PC-3 (cell line): ENCODE measurements at places on chromosomes 12 and 14. TPM values are rescaled to one million over a fixed set of nuclear protein-coding genes. Genes with fewer than 3 reads are reported as not detected.

Gene MDGA2
- total RNA-seq = 0.04 and 0.17 TPM in 2 replicates

Gene SLC6A13
- not detected in 2 replicates for total RNA-seq

- peaks cover 9% of the 10 kb centered on the region for H3K4me1 ChIP-seq
- no peaks in the 10 kb centered on the region for H3K27me3 ChIP-seq
- no peaks in the 10 kb centered on the region for H3K36me3 ChIP-seq
- no peak overlapping the region for H3K4me3 ChIP-seq
- H3K27ac ChIP-seq = no peak overlapping the region
- DNase-seq = no peak
These were observed 15.4 kb upstream of the PLEKHG3 start for GRCh38 chr14:64688811-64689281.

GRCh38 chr14:68014771-68015170 is 195.2 kb downstream of the RAD51B start:
- H3K4me1 ChIP-seq = peaks cover 35% of the 10 kb centered on the region
- H3K27me3 ChIP-seq = no peaks in the 10 kb centered on the region
- no peak overlapping the region for H3K27ac ChIP-seq

GRCh38 chr14:99426813-99427346 is 53.8 kb downstream of the SETD3 start:
- no peaks in the 10 kb centered on the region for H3K27me3 ChIP-seq
- no peak overlapping the region for H3K27ac ChIP-seq
- peaks cover 24% of the 10 kb centered on the region for H3K36me3 ChIP-seq
- no peaks in the 10 kb centered on the region for H3K4me1 ChIP-seq

GRCh38 chr12:26623136-26623535 is 209.9 kb downstream of the ITPR2 start:
- H3K27me3 ChIP-seq = no peaks in the 10 kb centered on the region
- peaks cover 17% of the 10 kb centered on the region for H3K4me1 ChIP-seq
- DNase-seq = peak; percentile 56
- H3K36me3 ChIP-seq = no peaks in the 10 kb centered on the region
- H3K27ac ChIP-seq = no peak overlapping the region

DNA sequence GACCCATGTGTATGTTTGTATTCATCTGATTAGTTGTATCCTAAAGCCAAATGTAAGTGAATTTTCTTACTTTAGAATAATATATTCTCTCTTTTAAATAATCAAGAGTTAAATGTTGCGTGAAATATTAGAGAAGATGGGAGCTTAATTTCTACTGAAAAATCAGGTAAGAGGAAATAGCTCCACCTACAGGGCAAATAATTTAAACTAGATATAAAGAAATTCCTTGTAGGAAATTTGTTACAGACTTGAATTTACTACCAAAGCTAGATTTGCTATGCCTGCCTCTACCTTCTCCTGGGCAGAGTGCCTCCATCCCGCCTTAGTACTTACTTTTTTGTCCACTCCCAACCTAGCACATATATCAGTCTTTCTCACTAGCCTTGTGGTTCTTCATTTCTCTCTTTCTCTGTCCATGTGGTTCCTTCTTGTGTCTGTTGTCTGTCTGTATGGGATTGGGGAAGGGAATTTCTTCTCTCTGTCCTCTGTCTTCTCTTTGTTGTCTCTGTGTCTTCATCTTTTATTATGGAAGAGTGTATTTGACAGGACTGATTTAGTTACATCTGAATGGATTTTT is 44.7 kb downstream of the PALS1 start:
- no peaks in the 10 kb centered on the region; the same call in 1 of the 2 replicates for H3K36me3 ChIP-seq
- no peak overlapping the region for H3K4me3 ChIP-seq
- H3K27me3 ChIP-seq = no peaks in the 10 kb centered on the region
- H3K4me1 ChIP-seq = no peaks in the 10 kb centered on the region
- peak; percentile 86 for DNase-seq

DNA sequence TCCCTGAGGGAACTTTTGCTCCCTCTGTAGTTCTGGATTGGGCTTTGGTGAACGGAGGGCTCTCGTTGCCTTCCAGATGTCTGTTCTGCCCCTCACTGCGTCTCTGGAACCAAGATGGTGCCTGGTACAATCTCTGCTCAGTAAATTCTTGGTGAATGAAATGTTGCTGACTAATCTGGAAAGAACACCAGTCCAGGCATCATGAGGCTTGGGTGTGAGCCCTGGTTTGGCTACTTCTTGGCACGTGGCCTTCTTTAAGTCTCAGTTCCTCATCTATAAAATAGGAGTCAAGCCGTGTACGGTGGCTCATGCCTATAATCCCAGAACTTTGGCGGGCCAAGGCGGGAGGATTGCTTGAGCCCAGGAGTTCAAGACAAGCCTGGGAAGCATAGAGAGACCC is 4.3 kb downstream of the HHIPL1 start:
- H3K4me1 ChIP-seq = no peaks in the 10 kb centered on the region; the same call in 1 of the 2 replicates
- H3K27ac ChIP-seq = no peak overlapping the region
- H3K4me3 ChIP-seq = no peak overlapping the region

- H3K36me3 ChIP-seq = no peaks in the 10 kb centered on the region; the same call in 1 of the 2 replicates
- no peaks in the 10 kb centered on the region for H3K4me1 ChIP-seq
- no peak for DNase-seq
These were observed 14.3 kb upstream of the ZFP36L1 start for GRCh38 chr14:68807148-68807600.
